ENCODE measurements at places on chromosomes 4 and X. TPM values are rescaled to one million over a fixed set of nuclear protein-coding genes. Genes with fewer than 3 reads are reported as not detected.

HPGDS gene
- not detected for total RNA-seq

- peak; percentile 5 for DNase-seq
Measured at GRCh38 chr4:17958181-17958580, 63.4 kb downstream of the LCORL start.

SPANXN4 gene
- not detected for total RNA-seq

- DNase-seq: no peak
Measured at GRCh38 chrX:112513154-112513553, 166.6 kb downstream of the LHFPL1 start.

- no peak for DNase-seq
Measured at GRCh38 chr4:22643952-22644351, 48.8 kb upstream of the GBA3 start.

FRMPD3 gene
- not detected for total RNA-seq
